ENCODE measurements at places on chromosomes 6 and 20.

- DNase-seq: no peak
These were observed 469 bp upstream of the XRN2 start for GRCh38 chr20:21302664-21303060.

GRCh38 chr6:69705954-69706353, 90.9 kb downstream of the LMBRD1 start:
- no peak for DNase-seq

DNA sequence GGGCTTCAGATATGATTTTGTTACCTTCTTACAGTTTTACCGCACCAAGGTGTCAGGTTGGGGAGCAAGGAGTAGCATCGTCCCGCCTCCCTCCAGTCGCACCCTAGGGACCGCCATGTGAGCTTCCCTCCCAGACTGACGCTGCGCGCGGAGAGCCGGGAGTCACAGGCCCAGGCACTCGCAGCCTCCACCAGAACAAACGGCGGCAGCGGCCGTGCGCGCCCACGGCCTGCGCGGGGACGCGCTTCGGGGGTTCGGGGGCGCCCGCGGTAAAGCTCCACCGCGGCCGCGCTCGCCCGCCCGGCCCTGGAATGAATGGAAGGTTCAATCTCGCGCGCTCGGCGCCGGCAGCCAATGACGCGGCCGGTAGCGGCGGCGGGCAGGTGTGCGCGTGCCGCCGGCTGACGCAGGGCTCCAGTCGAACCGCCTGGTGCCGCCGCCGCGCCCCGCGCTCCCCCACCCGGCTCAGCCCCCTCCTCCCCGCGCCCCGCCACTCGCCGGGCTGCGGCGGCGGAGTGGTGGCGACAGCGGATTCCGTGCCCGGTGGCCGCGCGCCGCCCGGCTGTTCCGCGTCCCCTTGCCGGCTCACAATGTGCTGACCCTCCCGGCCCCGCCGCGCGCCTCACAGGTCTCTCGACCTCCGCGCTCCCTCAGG, 16.5 kb upstream of the LIN28B start:
- DNase-seq: no peak

GRCh38 chr6:124995131-124995530, 32.9 kb downstream of the RNF217 start:
- DNase-seq: no peak

GRCh38 chr20:14832630-14833029, 495.2 kb upstream of the FLRT3 start:
- no peak for DNase-seq

GRCh38 chr6:20433321-20433720, 31.6 kb downstream of the E2F3 start:
- DNase-seq: no peak

DNA sequence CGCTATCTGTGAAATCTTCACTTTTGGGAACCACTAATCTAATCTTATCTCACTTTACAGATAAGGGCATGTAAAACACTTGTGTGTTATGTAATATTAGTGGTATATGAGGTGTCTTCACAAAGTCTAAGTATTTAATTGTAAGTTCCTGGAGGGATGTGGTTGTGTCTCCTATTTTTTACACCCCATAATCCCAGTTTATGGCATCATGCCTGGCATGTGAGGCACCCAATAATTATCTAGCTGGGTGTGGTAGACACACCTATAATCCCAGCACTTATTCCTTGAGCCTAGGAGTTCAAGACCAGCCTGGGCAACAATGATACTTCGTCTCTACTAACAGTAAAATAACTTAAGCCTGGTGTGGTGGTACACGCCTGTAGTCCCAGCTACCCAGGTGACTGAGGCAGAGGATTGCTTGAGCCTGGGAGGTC, 16.5 kb upstream of the TBCC start:
- no peak for DNase-seq

- no peak for DNase-seq
These were observed 481 bp downstream of the ZNF133 start for GRCh38 chr20:18288749-18289267.

- DNase-seq: no peak
These were observed 330.8 kb downstream of the BCKDHB start for GRCh38 chr6:80437221-80437620.

DNA sequence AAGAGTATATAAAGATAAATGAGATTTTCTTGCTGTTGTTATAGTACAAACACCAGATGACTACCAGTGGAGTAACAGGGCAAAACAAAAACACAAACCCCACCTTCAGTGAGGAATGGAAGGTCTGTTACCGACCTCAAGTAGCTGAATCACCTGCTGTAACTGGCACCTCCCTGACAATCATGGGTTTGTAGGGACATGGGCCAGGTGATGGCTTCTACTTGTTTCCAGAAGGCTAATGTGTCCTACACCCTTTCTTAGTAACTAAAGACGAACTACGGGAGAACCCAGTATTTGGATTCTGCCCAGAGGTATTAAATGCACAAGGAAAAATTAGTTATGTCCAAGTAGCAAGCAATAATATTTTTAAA, 26.8 kb downstream of the SNX5 start:
- DNase-seq: no peak

DNA sequence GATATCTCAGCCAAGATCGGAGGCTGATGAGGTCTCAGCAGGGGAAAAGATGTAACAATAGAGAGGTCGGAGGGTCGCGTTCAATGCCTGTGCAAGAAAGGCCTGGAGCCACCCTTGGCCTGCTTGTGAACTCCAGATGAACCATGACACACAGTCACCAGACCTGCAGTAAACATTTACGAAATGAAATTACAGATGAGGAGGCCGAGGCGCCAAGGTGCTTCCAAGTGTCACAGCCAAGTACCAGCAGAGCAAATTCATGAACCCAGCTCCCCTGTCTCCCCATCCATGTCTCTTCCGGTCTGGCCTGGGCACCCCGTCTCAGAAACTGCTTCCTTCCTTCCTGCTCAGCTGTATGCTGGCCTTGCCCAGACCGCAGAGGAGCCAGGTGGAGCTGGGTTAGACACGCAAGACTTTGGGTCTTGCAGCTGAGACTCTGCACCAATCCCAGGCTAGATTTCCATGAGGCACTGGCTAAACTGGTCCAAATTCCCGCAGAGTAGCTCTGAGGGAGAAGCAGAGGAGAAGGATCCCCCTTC, 48.1 kb downstream of the CHMP4B start:
- DNase-seq: peak; percentile 48

- no peak for DNase-seq
These were observed 73.6 kb upstream of the ADTRP start for GRCh38 chr6:11852061-11852651.

DNA sequence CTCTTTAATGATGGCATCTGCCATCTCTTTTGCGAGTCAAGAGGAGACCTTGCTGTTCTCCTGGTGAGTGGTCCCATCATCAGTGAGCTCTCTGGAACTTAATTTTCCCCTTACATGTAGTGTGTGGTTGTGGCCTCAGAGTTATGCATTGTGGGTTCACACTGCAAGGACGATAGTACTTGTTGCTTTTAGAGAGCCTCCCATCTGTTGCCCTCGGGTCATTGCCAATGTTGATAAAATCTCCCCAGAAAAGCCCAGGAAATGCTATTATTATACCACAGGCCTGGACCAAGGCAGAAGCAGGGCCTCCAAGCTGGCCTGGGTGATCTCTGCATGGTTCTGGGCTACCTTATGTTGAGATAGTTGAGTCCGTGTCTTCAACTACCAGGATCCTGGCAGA, 241.6 kb downstream of the BMP7 start:
- no peak for DNase-seq

DNA sequence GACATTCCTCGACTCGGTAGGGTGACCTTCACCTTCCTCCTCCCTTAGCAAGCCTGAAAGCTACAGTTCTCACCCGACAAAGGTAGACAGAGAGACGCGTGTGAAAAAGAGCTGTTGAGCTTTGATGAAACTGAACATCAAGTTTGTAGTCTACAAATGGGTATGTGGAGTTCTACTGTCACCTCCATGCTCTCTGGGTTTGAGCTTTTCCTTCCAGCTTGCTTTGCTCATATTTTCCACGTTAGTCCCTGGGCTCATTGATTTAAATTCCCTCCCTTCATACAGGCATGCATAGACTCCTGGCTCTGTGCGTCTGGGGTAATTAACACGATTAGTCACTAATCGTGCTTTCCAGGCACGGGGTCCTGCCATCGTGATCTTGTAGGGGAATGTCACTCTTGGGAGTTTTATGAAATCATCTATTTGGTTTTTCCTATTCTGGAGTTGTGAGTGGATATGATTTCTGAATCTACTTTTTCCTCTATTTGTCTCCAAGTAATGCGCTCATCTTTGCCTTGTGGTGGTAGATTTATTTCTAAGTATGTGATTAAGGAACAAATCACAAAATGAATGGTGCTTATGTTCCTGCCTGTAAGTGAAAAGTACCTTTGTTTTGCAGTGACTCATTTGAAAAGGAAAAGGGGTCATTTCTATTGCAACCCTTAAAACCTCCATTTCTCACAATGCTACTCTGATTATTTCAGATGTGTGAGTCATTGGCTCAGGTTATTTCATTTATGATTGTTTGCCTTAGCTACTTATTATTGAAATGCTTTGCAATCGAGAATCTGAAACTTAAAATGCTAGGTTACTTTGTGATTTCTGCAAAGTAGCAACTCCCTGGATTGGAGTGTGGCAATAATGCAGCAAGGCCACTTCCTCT, 154.6 kb downstream of the ZDHHC14 start:
- DNase-seq: peak; percentile 22

- no peak for DNase-seq
These were observed 714 bp upstream of the MYLK2 start for GRCh38 chr20:31818376-31818908.

GRCh38 chr6:44270526-44271405, 516 bp downstream of the TMEM151B start:
- DNase-seq: no peak

DNA sequence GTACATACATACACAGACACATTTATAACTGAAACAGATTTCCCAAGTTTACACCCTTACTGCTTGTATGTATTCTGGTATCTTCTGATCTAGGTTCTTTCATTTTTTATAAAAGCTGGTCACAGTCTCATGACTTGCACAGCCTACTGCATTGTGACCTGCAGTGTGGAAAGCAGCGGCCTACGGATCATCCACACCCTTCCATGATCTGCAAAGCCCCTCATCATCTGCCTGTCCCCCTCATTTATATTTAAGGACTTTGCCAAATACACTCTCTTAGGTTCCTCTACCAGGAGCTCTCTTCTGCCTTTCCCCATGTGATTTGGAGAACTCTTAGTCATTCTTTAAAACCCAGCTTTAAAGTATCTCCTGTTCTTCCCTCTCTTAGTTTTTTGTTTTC, 12.0 kb upstream of the BICRAL start:
- no peak for DNase-seq

GRCh38 chr6:148500402-148500801, 157.8 kb downstream of the SASH1 start:
- DNase-seq: no peak

DNA sequence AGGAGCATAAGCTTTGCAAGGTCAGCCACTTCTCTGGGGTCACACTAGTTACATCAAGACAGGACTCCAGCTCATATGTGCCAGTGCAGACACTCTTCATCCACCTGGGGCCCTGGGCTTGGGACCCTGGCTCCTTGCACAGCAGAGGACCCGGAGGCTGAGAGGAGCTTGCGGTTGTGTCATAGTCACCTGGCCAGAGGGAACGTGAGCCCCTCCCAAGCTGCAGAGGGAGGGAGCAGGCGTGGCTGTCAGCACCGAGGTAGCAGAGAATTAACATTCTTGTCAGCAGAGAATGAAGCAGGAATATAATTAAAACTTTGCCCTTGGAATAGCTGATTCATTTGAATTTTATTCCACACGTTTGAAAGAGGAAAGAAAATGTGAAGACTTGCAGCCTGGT, 36.8 kb downstream of the BCAS4 start:
- DNase-seq: no peak

DNA sequence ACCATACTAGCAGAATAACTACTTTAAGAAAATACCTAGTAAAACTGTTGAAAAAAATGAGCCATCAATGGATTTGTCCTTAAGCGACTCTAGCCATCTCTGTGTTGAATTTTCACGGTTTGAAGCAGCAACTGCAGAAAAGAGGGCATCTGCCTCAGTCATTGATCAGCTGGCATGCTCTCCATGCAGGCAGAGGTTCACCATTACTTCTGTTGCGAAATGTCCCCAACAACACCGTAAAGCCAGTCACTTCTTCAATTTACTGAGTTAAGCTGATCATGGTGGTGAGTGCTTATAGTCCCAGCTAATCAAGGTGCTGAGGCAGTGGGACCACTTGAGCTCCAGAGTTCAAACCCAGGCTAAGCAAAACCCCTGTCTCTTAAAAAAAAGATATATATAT, 11.1 kb downstream of the TPD52L1 start:
- no peak for DNase-seq

- DNase-seq: no peak
These were observed 18.4 kb downstream of the PKIG start for GRCh38 chr20:44600758-44601201.

DNA sequence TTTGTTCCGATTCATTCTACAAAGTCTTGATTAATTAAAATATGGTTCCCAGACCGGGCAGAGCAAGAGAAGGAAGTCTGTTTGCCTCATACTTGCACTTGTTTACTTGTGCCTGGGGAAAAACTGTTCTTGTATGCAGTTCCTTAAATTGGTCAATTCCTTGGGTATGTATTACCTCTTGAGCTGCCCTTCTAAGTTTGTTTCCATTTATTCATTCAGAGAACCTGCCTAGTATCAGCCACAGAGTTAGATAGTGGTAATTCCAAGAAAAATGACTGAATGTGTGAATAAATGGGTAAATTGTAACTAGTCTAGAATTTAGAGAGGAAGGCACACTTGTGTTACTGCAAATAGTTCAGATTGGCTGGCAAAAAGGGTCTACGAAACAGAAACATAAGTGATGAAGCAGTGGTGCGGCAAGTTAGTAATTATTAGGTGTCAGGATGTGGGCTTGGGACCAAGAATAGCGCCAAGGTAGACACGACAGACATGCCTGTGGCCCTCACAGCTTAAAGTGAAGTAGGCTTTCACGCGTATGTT, 525 bp upstream of the MAK start:
- no peak for DNase-seq

- peak; percentile 43 for DNase-seq
These were observed 154.5 kb downstream of the HACE1 start for GRCh38 chr6:104705095-104705707.

DNA sequence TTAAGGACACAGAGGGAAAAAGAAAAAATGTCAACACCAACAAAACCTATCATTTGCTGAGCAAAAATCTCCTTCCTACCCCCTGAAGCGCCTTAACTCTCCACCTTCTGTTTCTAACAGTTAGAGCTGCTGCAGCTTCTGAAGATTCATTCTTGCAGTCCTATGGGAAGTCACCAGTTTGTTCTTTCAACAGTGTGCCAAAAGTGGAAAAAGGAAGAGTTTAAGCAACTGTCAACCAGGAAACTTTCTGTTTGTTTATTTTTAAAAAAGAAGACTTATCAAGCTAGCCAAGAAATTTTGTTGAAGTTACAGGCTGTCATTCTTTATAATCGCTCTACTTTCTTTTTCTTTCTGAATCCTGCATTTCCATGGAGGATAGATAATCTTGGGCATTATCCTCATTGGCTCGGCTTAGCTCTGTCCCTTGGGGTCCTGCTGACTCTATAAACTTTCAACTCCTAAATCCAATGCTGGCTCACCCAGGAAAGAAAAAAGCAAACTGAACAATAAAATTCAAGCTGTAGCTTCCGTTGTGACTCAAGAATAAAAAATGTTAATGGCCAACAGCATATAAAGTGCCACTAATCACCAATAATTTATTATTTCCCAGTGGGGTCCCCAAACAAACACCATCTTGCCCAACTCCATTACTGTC, 172.8 kb upstream of the CITED2 start:
- no peak for DNase-seq

GRCh38 chr6:45094831-45095230, 233.3 kb upstream of the RUNX2 start:
- no peak for DNase-seq
